ENCODE measurements at places on chromosomes 7 and 10.
A peak's percentile ranks its signal among the peaks of the same experiment; 100 is the strongest.

- no peak for DNase-seq
Measured at GRCh38 chr10:80517416-80518142, 20.1 kb upstream of the SH2D4B start.

- DNase-seq: no peak
Measured at GRCh38 chr7:118949031-118949430, 724.5 kb downstream of the ANKRD7 start.

GRCh38 chr7:128791121-128791971 lies at the start of gene CCDC136:
TSS of gene CCDC136 (plus strand) at chr7:128791968. CDS start at chr7:128792412, 444 bp downstream.
- peak; percentile 38 for DNase-seq

DNA sequence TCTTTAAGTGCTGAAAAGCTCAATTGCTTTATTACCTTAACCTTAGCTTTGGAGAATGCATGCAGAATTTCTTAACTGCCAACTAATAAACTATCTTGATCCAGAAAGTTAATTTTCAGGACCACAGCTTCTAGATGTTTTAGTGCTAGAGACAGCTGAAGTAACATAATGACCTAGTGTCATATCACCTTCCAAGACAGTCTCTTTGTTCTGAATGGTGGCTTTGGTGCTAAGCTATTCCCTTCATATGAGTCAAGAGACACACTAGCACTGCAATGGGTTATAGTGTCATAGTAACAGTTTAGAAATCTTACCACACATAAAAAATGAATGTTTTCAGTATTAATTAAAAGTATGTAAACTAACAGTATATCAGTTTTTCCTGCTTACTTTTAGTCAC lies 115.4 kb upstream of the LRRN3 start:
- no peak for DNase-seq

GRCh38 chr7:23956772-23957576 lies 247.0 kb downstream of the STK31 start:
- DNase-seq: no peak
